ENCODE measurements at places on chromosomes 16 and 17.

GRCh38 chr17:74737299-74738050, 419 bp downstream of the RAB37 start:
- no peak for DNase-seq

- no peak for DNase-seq
Measured at GRCh38 chr17:72485596-72485995, 364.8 kb downstream of the SOX9 start.

- no peak for DNase-seq
Measured at GRCh38 chr17:66509926-66510325, 207.5 kb downstream of the PRKCA start.

GRCh38 chr16:86862595-86863280, 284.4 kb downstream of the FOXL1 start:
- DNase-seq: no peak

DNA sequence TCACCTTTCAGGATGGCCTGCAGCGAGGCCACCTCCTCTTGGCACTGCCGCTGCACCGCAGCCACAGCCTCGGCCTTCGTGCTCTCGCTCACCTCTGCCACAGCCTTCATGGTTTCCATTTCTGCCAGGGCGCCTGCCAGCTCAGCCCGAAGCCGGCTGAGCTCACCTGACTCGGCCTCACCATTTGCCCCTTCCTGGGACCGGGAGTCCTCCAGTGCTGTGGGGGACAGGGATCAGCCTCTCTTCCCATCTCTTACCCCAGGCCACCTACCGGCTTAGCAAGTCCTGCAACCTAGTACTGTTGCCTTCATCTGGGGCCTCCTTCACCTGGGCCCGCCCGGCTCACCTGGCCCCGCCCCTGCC, 658 bp downstream of the RABEP2 start:
- no peak for DNase-seq

- no peak for DNase-seq
Measured at GRCh38 chr16:81740169-81740568, 38.9 kb upstream of the PLCG2 start.

DNA sequence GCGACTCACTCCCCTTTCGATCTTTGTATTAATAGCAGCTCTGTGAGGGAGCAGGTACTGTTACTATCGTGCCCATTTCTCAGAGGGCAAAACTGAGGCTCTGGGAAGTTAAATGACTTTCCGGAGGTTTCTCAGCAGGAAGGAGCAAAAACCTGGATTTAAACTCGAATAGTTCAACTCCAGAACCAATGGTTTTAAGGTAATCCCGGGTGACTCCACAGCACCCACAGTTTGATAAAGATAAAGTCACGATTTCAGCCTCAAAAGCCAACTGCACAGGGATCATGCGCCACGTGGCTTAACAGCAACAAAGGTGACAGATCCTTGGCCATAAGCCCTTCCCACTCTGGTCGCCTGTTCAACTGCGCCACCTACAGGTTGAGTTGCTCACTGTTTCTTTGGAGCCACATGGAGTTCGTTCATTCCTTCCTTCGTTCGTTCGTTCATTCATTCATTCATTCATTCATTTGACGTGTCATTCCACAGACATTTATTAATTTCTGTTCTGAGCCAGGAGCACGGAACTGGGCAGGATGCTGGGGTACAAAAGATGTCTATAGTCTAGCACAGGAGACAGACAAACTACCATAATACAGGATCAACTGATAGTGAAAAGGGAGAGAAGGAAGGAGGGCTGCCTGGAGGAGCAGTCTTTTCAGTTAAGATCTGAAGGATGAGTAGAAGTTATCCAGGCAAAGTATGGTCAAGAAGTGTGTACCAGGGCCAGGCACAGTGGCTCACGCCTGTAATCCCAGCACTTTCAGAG, 134.8 kb downstream of the HS3ST2 start:
- no peak for DNase-seq

GRCh38 chr17:48161127-48161905, 53.8 kb downstream of the SNX11 start:
- no peak for DNase-seq

GRCh38 chr17:38590988-38591758, 14.6 kb downstream of the SRCIN1 start:
- no peak for DNase-seq

DNA sequence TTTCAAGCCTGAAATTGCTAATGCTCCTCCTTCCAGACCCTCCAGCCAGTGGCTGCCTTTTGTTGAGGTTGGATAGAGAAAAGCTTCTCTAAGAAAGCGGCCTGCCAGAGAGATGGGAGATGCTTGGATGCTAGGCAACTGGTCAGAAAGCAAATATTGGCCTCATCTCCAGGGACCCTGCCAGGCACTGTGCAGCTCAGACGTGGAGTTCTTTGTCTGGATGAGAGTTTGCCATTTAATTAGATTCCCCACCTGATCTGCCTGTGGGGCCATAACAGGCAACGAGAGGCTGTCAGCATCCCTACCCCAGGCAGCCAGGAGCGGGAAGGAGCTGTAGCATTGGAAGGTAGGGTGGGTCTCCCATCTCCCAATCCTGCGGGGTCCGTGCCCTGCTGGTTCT, 52.7 kb downstream of the ASIC2 start:
- DNase-seq: no peak

DNA sequence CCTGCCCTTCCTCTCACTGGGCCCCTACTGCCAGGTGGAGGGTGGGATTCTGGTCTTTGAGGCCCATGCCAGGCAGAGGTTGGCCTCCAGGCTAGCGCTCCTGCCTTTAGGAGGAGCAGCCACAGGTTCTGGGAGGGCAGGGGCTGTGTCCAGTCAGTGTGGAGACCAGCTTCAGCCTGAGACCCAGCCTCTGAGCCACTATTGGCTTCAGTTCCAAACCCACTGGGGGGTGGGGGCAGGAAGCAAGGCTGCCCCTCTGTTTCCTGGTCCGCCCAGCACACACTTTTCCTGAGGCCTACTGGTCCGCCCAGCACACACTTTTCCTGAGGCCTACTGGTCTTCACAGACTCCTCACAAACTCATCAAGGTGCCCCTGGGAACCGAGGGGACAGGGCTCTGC, 16.4 kb downstream of the SLC5A10 start:
- DNase-seq: no peak

DNA sequence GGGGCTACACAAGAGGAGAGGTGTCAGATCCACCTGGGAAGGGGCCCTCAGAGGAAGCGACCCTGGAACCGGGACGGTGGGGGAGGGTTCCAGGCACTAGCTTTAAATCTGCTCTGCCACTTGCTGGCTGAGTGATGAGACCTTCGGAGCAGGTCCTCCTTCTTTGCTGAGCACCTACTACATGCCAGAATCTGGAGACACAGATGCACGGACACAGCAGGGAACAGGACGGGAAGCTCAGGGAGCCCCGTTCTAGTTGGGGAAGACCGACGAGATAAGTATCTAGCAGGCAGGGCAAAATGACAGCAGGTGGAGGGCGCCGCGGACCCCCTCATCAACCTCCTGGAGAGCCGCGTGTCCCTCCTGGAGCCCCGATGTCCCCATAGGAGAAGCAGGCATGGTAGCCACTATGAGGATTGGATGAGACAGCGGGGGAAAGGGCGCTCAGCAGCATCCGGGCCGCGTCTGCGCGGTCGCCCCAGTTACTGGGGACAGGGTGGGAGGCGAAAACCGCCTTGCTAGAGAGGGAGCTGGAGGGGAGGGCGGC, 27.2 kb downstream of the SBK1 start:
- no peak for DNase-seq

- no peak for DNase-seq
Measured at GRCh38 chr16:63442246-63442645, 1406.0 kb upstream of the CDH8 start.

- no peak for DNase-seq
Measured at GRCh38 chr17:44881145-44881544, 18.1 kb downstream of the EFTUD2 start.

GRCh38 chr17:48505788-48506187, 25.0 kb downstream of the HOXB1 start:
- DNase-seq: no peak

DNA sequence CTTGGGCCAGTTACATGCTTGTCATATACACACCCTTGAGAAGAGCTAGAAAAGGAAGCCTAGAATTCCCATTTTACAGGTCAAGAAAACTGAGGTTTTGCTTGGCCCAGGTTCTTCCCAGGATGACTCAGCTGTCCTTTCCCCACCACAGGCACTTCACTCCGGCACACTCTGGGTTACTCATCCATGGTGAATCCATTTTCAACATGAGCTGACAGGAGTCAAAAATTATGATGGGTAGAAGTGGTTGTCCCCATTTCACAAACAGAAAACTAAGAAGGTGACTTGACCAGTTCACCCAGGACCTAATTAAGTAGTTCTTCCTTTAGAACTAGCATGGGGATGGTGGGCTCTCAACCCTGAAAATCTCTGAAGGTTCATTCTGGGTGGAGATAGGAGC, 67.2 kb downstream of the USP22 start:
- no peak for DNase-seq

DNA sequence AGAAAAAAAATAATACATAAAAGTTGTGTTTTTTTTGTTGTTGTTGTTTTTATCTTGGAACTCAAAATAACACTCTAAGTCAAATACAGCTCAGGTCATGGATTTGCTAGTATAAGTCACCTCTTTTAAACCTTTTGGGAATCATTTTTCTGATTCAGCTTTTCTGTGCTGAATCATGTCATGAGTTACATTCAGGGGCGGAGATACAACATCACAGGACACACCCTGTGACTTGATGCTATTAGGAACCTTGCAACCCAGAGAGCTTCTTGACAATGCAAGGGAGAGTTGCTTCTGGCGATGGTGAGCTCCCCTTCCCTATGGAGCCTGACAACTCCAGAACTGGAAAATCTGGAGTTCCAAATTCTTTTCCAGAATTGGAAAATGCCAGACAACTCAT, 358.3 kb upstream of the C16orf82 start:
- no peak for DNase-seq

DNA sequence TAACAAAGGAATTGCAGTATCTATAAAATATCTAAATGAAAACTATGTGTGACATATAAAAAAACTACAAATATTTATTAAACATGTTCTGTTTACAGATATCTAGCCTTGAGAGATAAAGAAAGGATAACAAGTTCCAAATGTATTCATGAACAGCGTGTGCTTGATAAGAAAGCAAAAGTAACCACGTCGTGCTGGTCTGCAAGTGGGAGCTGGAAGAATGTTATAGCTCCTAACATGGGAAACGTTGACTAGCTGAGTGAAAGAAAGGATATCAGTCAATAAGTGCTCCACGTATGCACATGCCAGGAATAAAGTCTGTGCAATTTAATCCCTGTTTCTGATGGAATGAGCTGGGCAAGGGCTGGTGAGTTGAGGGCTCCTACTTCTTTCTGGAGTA, 71.2 kb upstream of the CDYL2 start:
- DNase-seq: no peak

GRCh38 chr17:74135391-74136167, 67.9 kb upstream of the RPL38 start:
- DNase-seq: no peak

DNA sequence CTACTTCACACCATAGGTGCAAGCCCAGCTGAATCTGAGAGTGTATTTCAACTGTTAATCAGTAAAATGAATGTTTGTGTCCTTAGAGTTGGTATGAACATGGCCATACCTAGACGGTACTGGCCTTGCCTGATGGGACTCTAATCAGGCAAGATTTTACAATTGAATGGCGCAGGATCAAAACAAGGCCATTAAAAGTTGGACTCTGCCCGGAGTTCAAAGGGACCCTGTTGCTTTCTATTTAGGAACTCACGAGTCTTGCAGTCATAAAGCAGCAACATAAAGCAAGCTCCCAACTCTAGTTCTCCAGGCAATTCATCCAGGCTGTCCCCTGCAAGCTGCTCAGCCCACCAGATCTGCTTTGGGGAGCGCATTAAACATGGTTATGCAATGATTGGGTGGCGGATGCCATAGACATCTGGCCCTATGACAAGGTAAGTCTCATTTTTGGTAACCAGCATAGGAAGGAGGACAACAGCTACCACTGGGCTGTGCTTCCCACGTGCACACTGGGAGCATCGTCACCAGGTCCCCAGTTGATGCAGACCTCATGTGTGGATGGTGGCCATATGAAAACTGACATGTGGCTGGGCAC, 8.8 kb downstream of the TMEM186 start:
- no peak for DNase-seq

DNA sequence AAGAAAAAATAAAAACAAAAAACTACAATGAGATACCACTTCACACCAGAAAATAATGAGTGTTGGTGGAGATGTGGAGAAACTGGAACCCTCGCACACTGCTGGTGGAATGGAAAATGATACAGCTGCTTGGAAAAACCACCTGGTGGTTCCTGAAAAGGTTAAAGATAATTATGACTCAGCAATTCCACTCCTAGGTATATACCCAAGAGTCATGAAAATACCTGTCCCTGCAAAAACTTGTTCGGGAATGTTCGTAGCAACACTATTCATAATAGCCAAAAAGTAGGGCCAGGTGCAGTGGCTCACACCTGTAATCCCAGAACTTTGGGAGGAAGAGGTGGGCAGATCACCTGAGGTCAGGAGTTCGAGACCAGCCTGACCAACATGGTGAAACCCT, 8.1 kb upstream of the ITGAE start:
- no peak for DNase-seq

DNA sequence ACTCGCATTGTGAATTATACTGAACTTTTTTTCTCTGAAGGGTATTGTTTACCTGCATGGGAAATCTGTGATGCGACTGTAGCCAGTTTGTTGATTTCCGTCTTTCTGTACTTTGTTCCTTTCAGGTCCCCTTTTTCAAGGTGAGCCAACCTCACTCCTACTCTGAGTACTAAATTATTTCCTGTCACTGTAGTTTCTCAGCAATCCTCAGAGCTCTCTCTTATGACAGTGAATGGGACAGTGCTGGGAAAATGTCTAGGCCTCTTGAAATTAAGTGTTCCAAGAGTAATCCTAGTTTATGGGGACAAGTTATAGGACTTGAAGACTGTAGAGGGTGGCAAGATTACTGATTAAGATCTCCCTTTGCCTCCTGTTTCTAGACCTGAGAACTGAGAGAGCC, 167.6 kb downstream of the CNTNAP4 start:
- DNase-seq: no peak

GRCh38 chr17:53844491-53845107, 21.9 kb downstream of the KIF2B start:
- no peak for DNase-seq

GRCh38 chr17:42016411-42016831, 818 bp downstream of the DNAJC7 start:
- no peak for DNase-seq

- no peak for DNase-seq
Measured at GRCh38 chr17:52738791-52739190, 580.3 kb upstream of the CA10 start.

Measured in stimulated activated CD8-positive, alpha-beta memory T cell treated with anti-CD3 and anti-CD28 coated beads, Interleukin-7, amount 100 ng/mL, for 1 hour (primary cell).